G401 (cell line): ENCODE measurements at places on chromosomes 4 and X.

DNA sequence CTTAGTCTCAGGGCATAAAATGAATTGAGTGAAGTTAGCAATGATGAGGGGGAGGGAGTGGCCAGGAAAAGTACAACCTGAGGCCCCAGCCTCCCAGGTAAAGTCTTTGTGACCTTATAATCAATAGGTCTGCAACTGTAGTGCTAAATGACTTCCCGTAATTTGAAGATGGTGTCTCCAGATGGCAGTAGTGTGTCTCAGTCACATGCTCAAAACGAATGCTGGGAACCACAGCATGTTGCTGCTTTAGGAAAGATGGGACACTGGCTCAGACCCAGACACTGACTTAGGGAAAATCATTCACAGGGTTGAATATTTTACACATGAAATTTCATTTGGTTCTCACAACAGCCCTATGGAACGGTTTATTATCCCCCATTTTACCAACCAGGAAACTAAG, 10.3 kb downstream of the SRPX2 start:
- no peak for DNase-seq

- DNase-seq: no peak
Measured at GRCh38 chr4:89579771-89580170, 257.2 kb downstream of the SNCA start.

- no peak for DNase-seq
Measured at GRCh38 chrX:10015723-10016518, 48.8 kb downstream of the CLDN34 start.

GRCh38 chrX:116863029-116863428, 400.3 kb upstream of the CT83 start:
- DNase-seq: no peak

DNA sequence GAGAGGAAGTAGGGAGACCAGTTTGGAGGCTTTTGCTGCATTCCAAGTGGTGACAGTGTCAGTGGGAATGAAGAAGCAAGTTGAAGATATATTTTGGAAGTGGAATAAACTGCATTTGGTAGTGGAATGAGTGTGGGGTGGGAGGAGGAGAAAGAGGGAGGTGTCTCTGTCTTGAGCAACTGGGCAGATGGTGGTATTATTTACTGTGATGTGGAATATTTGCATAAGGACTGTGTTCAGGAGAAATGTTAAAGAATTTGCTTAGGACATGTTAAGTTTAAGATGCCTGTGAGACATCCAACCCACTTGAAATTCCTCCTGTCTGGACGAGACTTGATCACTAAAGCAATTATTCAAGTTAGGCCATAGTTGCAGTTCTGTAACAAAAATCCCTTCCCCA, 448.9 kb upstream of the AMOT start:
- no peak for DNase-seq

DNA sequence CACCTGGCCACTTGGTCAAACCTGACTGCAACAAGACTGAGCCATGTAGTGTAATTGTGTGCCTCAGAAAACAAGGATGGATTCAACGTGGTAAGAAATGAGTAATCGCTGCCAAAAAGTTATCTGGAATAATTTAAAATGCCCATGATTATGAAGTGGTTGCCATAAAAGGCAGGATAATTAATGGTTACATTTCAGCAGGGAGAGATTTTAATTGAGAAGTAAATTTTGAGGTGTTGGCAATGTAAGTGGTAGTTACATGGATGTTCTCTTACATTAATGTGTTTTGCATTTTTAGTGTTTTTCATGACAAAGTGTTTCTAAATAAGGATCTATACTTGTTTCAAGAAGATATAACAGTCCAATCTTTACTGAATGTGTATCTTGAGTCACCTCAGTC, 15.7 kb downstream of the HAUS3 start:
- no peak for DNase-seq

DNA sequence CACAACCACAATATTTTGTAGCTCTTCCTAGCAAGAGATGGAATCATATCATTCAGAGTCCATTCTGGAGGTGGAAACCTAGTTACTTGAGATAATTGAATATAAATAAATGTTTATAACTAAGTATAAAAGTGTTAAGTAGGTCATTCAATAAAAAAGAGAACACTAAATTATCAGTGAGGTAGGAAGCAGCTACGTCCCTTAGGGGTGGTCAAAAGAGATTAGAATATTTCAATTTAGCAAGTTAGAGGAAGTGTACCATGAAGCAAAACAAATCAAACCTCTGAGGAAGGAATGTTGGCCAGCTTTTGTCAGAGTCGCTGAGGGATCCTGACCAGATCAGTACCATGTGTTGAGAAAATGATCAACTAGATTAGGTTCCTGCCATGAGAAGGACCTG, 38.0 kb downstream of the GK2 start:
- no peak for DNase-seq

GRCh38 chrX:129529685-129530281, 6.5 kb upstream of the SMARCA1 start:
- DNase-seq: no peak
